ENCODE measurements at places on chromosomes 7 and 10.

GRCh38 chr10:86446987-86447386 lies 74.6 kb downstream of the WAPL start:
- no peak for DNase-seq

GRCh38 chr7:103447073-103447960 lies 1.3 kb upstream of the SLC26A5 start:
- DNase-seq, result no peak

DNA sequence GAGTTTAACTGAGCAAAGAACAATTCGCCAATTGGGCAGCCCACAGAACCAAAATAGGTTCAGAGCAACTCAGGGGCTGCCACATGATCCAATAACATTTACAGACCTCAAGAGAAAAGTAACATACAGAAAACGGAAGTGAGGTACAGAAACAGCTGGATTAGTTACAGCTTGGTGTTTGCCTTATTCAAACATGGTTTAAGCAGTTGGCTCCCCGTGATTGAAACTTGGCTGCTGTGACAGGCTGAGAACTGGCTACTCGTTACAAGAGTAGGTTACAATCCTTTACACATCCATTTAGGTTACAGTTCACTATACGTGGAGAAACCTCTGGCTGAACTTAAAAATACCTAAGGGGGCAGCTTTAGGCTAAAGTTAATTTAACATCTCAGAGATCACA lies 673.1 kb upstream of the PHF14 start:
- DNase-seq, result no peak

DNA sequence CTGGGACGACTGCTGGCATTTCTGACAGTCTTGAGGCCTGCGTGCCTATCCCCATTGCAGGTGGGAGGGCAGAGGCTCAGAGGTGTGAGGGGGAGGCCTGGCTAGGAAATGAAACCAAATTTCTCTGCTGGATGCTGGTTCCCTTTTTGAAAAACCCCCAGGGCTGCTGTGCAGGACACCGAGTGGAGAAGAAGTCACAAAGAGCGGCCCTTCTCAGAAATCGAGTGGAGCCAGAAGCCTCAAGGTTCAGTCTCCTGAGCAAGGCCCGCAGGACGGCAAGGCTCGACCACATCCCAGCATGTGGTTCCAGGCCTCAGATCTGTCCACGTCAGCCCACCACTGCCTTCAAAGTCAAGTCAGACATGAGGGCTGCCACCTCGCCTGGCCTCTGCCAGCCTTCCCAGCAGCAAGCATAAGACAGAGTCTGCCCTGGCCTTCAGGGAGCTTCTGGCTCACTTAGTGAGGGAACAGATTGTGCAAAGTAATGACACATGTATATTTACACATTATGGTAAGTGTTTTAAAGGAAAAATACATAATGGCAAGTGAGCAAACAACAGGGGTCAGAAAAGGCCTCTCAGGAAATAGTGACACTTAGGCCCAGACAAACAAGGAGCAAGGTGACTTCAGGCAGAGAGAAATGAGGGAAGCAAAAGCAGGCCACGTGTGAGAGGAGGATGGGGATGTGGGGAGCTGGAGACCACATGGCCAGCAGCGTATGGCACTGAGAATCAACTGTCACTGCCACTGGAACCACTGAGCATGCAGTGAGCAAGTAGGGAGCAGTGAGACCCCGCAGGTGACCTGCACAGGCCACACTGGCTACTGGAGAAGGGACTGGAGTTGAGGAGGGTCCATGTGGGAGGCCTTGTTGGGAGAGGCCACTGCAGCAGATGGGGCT lies 86.7 kb downstream of the ARHGAP22 start:
- no peak for DNase-seq

DNA sequence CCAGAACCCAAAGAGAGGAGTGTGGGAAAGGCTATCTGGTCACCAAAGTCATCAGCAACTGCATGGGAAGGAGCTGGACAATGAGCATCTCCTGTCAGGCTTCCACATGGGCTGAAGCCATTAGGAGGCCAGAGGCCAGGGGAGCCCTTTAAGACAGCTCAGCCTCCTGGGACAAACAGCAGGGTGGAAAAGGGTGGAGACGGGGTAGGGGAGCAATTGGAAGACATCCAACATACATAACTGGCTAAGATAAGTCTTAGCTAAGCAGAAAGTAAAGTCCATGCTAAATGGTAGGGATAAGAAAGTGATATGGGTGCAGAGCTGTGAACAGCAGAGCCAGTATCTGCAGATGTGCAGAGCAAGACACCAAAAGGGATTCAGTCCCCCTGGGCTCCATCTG lies 1.5 kb upstream of the OAT start:
- DNase-seq, result no peak

GRCh38 chr7:108083980-108084379 lies 46.2 kb downstream of the LAMB4 start:
- no peak for DNase-seq

DNA sequence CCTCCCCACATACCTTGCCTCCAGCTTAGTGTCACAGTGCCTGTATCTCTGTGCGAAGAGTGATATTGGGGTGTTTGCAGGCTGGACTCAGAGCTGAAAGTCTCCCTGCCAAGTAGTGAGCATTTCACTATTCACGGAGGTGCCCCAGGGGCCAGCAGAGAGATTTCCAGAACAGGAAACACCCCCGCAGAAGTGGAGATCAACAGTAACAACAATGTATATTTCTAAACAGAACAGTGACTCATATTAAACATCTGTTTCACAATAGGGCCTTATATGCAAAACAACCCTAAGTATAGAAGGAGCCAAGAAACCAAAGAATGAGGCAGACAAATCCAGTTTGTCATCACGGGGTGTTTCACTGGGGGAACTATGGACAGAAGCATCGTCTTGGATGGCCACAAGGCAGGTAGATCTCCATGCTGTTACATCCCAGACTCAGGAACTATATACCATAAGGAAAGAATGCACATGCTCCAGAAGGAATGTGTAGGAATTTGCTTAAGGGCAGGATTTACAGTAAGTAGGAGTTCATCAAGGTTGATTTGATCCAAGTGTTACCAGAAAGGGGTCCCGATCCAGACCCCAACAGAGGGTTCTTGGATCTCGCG lies 29.3 kb upstream of the CCL24 start:
- peak; percentile 79 for DNase-seq

- peak; percentile 46 for DNase-seq
Observed at GRCh38 chr7:92634924-92635519, 44.8 kb upstream of the FAM133B start.

- no peak for DNase-seq
Observed at GRCh38 chr10:116670706-116671105, 50.0 kb downstream of the PNLIPRP2 start.

DNA sequence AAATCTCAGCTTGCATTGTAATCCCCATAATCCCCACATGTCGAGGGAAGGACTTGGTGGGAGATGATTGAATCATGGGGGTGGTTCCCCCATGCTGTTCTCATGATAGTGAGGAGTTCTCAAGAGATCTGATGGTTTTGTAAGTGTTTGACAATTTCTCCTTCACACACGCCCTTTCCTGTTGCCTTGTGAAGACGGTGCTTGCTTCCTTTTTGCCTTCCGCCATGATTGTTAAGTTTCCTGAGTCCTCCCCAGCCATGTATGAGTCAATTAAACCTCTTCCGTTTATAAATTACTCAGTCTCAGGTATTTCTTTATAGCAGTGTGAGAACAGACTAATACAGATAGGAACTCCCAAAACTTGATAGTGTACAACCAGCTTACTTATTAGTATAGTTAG lies 98.6 kb downstream of the CREM start:
- peak; percentile 71 for DNase-seq

DNA sequence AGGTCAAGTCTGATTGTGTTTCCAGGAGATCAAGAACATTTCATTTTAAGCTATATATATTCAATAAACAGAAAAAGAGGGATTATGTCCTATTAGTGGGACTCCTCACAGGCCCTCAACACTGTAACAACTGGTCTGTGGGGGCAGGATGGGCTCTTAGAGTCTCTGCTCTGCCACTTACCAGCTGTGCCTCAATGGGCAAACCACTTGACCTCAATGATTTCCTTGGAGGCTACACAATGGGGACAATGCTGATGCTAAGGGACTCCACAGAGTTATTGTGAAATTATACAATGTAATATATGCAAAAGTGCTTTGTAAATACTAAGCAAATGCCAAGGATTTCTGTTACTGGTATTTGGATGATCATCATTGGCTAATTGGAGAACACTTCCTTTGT lies 33.2 kb upstream of the MXI1 start:
- no peak for DNase-seq

- DNase-seq, result no peak
Observed at GRCh38 chr7:101365956-101366355, 3.3 kb downstream of the COL26A1 start.

- no peak for DNase-seq
Observed at GRCh38 chr7:16563281-16564022, 36.8 kb downstream of the LRRC72 start.

GRCh38 chr7:139072796-139073195 lies 36.7 kb downstream of the ZC3HAV1 start:
- no peak for DNase-seq

- no peak for DNase-seq
Observed at GRCh38 chr7:134942690-134943466, 43.4 kb upstream of the AGBL3 start.

GRCh38 chr7:82291931-82292330 lies 151.6 kb downstream of the CACNA2D1 start:
- no peak for DNase-seq

- no peak for DNase-seq
Observed at GRCh38 chr10:114825513-114826253, 4.1 kb downstream of the FHIP2A start.

- DNase-seq, result no peak
Observed at GRCh38 chr10:42955493-42955889, 121.4 kb upstream of the RET start.

DNA sequence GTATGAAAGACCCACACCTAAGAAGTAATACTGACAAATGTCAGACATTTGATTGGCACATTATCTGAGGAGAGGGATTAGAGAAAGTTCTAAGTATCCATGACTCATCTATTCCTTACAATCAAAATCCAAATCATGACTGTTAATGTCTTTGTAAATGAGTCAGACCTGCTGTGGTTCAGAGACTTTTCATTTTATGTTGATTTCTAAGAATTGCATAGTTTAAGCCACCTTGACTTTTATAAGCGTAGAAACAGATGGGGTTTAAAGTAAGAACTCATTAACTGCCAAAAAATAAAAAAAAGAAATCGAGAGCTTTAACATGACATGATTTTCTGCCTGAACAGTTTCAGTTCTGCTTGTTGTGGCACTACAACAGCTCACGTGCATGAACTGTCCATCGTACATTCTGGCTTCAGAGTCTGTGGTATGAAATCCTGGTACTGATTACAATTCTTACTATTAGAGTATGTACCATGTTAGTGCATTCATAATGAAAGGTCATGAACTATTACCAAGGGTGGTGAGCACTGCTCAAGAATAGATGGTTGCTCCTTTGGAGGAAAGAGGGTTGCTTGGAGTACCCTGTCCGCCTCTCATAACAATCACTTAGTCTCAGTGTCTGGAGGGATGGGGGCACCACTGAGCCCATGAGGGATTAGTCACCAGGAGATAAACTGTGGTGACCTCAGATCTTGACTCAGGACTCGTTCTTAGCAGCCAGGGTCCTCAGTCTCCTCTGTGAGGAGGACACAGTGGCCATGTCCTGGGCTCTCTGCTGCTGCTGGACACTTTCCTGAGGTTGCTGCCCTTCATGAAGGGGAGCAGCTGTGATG lies 42.2 kb downstream of the ACSM6 start:
- DNase-seq, result no peak

- no peak for DNase-seq
Observed at GRCh38 chr10:83961620-83962019, 177.7 kb upstream of the GHITM start.

DNA sequence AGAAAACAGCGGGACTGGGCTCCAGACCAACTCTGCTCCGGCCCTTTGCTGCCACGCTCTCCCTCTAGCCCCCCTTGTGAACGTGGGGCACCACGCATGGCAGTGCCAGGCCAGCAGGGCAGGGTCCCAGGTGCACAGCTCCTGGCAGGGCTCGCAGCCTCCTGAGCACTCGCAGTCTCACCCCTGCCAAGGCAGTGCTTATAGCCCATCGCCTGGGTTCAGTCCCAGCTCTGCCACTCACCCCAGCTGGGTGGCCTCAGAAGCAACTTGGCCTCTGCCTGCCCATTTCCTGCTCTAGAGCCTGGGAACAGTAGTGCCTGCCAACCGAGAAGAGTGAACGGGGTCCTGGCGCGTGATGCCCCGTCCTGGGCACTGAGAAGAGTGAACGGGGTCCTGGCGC lies 36.3 kb downstream of the CFAP46 start:
- DNase-seq, result no peak

DNA sequence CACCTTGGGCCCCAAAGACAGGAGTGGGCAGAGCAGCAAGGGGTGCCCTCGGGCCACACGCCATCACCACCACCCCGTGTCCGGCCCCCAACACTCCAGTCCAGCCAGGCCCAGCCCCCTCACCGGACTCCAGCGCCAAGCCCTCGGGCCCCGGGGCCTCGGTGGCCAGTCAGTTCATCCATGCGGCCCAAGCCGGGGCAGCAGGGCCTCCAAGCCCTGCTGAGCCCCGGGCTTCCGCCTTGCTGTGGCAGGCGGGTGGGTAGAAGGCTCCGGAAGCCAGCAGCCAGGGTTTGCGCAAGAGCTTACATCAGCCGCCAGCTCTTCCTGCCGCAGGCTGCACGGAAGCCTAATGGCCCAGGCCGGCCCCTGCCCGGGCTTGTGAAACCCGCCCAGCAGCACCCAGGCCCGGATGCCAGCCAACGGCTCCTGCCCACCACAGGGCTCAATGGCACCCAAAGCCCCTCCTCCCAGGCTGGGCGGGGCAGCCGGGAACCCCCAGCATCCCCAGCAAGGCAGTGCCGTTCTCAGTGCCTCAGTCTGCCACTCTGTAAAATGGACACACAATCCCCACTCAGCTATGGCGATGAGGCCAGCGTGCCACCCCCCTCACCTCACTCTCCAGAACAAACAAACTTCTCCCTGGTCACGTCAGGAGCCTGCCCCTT lies 26.5 kb downstream of the TNRC18 start:
- DNase-seq, result peak; percentile 52

DNA sequence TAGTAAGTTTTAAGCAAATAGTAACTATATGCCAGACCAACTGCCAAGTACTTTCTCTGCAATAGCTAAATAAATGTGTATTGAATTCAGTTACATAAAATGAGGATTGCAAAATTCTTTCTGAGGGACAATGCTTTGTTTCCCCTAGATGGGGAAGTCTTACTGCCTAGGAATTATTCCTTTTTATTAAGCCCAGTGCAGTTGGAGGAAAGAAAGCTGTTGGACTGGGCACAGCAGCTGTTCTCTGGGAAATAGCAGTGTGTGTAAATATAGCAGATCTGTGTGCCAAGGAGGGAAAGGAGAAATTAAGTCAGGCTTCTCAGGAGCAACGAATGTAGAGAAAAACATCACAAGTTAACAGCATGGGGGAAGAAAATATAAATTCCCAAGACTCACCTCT lies 77.1 kb downstream of the SEC23IP start:
- DNase-seq, result no peak

DNA sequence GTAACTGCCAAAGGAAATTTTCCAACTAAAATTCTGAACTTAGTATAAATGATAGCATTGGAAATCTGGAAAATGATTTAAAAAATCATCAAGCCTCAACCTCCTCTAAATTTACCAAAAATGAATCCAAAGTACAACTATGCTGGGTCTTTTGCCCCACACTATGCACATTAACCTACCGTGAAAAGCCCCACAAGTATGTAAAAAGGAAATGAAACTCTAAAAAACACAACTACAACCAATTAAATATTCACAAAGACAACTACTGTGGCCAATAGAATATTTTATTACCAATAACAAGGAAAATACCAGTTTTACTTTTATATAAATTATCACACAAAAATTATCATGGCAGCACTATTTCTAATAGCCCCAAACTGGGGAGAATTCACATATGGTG lies 19.3 kb downstream of the EIF3A start:
- DNase-seq, result no peak

Measured in pulmonary artery endothelial cell (primary cell).